ENCODE measurements at places on chromosomes 4 and X.

GRCh38 chr4:10267066-10267465 is 150.5 kb upstream of the WDR1 start:
- no peak for DNase-seq

GRCh38 chr4:100986360-100986868 is 360.9 kb downstream of the PPP3CA start:
- DNase-seq = peak; percentile 42

DNA sequence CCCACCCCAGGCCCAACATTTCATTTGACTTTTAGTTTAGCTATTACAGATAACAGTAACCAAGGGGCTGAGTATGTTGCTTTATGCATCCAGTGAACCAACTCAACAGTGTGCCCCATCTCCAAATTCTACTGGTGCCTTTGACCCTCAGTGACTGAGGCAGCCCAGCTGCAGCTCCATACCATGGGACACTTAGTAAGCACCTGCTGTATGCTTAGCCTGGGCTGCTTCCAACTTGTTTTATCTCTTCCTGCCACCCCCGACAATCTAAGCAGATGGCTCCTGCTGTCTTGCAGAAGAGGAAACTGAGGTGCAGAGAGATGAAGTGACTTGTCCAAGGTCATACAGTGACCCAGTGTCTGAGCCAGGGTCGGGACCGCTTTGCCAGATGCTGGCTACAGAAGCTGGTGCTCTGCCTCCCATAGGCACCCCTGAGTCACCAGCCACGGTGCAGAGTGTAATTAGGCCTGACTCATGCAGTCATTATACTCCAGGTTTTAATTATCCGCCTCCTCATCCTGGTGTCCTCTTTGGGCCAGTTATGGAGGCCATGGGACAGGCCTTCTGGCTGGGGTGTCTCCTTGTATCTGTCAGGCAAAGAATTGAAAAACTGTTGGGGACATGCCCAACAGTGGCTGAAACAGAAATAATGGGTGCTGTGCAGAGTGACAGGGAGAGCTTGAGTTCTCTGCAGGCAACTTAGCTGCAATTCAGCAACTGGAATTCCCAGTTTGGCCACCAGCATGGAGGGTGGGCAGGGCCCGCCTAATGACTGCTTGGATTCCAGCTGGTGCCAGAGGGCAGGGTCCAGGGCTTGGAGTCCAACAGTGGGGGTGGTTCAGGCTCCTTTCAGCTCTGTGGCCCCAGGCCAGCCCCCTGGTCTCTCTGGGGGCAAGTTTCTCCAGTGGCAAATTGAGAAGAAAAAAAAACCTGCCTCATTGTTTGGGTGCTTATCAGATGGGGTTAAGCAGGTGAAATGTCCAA is 8.2 kb upstream of the GPR78 start:
- DNase-seq = no peak

GRCh38 chr4:15194520-15194919 is 192.2 kb downstream of the CPEB2 start:
- no peak for DNase-seq

GRCh38 chrX:47502316-47503125 is 19.5 kb upstream of the ZNF41 start:
- DNase-seq = peak; percentile 78

GRCh38 chr4:54094451-54094850 is 5.5 kb upstream of the GSX2 start:
- DNase-seq = no peak

DNA sequence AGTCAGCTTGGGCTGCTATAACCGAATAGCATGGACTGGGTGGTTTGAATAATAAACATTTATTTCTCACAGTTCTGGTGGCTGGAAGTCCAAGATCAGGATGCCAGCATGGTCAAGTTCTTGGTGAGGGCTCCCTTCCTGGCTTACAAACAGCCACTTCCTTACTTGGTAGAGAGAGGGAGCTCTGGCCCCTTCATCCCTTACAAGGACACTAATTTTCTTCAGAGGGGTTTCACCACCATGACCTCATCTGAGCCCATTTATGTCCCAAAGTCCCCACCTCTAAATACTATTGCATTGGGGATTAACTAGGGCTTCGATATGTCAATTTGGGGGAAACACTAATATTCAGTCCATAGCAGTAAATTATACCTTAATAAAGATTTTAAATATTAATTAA is 61.8 kb downstream of the CLNK start:
- DNase-seq = no peak

GRCh38 chr4:75629239-75629638 is 1.1 kb downstream of the CDKL2 start:
- peak; percentile 20 for DNase-seq

All from pons (tissue), 1 donor.